ENCODE measurements at places on chromosomes 11 and 22.

DNA sequence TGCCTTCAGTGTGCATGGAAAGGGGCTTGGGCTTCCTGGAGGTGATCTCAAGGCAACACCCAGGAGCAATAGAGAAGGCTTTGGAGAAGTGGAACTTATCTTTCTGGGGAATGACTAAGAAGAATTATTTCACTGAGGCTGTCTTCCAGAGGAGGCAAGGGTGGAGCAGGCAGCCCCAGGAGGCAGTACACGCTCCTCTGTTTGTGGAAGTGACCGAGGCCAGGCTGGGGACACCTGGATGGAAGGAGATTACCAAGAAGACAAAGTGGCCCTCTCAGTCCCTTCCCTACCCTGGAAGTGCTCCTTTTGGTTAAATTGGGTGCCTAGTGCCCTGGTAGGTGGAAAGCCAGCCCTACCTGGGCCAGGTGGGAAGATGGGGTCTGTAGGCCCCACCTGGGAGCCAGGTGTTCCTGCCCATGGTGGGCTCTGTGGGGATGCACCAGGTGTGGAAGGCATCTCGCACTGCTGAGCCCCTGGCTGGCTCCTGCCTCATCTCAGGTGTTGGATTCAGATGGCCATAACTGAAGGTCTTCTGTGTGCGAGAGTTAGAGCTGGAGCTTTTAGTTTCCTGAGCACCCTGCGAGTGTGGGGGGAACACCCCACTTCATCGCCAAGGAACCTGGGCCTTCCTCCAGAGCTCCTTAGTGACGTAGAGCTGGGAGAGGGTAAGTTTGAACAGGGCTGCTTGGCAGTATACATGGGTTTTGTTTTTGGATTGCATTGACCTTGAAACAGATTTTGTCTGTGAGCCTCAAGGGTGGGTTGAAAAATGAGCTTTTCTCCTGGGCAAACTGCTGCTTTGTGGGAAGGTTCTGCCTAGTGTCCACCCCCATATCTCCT, 46.1 kb downstream of the MICAL2 start:
- no peak for DNase-seq

DNA sequence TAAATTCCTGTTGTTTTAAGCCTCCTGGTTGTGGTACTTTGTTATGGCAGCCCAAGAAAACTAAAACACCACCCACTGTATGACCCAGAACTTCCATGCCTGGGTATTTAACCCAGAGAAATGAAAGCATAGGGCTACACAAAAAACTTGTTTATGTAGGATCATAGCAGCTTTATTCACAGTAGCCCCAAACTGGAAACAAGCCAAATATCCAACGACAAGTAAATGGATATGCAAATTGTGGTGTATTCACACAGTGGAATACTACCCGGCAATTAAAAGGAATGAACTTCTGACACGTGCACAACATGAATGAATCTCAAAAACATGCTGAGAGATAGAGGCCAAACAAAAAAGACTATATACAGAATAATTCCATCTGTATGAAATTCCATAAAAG, 62.2 kb upstream of the NAV2 start:
- DNase-seq, result no peak

- DNase-seq, result no peak
Observed at GRCh38 chr11:126329644-126330211, 25.8 kb upstream of the ST3GAL4 start.

DNA sequence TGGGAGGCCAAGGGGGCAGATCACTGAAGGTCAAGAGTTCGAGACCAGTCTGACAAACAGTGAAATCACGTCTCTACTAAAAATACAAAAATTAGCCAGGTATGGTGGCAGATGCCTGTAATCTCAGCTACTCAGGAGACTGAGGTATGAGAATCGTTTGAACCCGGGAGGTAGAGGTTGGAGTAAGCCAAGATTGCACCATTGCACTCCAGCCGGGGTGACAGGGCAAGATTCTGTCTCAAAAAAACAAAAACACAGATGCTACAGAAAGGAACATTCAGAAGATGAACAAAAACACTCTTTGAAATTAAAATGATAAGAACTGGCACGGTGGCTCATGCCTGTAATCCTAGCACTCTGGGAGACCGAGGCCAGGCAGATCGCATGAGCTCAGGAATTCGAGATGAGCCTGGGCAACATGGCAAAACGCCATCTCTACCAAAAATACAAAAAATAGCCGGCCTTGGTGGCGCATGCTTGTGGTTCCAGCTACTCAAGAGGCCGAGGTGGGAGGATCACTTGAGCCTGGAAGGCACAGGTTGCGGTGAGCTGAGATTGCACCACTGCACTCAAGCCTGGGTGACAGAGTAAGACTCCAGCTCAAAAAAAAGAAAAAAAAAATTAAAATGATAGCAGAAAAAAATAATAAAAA, 8.5 kb downstream of the RAB6A start:
- DNase-seq, result no peak

- DNase-seq, result peak; percentile 26
Observed at GRCh38 chr22:38172832-38173640, 8.6 kb downstream of the PLA2G6 start.

DNA sequence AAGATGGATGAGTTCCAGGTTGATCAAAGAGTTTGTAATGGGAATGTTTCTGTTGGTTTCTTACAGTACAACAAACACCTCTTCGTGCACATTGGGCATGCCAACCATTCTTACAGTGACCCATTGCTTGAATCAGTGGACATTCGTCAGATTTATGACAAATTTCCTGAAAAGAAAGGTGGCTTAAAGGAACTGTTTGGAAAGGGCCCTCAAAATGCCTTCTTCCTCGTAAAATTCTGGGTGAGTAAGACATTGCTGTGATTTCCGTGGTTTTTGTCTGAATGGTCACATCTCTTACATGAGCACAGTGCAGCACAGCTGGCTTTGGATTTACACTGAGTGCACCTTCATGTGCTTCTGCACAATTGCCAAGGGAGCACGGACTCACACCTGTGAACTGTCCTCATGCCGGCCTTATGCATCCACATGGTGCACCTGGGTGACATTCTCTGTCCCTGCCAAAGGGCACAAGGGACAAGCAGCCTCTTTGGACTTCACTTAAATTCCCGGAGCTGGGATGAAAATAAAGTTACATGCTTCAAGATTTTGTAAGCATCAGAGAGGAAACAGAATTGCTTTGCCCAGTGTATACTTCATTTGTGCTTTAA, 107.1 kb upstream of the RASSF10 start:
- no peak for DNase-seq

DNA sequence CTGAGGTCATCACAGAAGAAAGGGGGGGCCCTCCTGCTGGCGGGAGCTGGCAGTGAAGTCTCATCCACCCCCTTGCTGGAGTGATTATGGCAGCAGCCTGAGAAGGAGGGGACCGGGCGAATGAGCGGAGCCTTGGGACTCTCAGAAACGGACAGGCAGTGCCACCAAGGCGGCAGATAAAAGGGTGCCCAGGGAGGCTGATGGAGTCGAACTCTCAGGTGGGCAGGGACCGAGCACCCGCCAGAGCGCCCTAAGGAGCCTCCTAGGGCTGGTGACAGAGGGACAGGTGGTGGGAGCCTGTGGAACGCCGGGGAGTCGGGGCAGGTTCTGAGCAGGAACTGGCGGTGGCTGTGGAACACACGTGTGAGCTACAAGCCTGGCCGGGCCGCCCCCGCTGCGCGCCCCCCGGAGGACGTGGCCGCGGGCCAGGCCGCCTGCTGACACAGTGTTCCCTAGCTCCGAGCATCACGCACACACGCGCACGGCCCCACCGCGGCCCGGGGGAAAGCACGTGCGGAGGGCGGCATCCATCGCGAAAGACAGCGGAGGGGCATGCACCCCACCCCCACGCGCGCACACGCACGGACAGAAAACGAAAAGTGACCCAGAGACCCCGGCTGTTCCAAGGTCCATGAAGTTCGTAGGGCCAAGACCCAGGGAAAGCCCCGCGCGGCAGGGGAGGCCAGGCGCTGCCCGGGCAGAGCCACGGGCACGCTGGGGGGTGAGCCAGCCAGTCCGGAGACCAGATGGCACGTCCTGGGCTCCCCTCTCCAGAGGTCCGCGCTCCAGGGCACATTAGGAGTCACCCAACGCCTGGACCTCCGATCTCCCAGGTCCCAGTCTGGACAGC, 1.0 kb downstream of the VWCE start:
- DNase-seq, result peak; percentile 45

- DNase-seq, result no peak
Observed at GRCh38 chr11:117498791-117499190, 171.1 kb downstream of the CEP164 start.

GRCh38 chr11:94560834-94561233, 6.3 kb upstream of the PIWIL4 start:
- no peak for DNase-seq

DNA sequence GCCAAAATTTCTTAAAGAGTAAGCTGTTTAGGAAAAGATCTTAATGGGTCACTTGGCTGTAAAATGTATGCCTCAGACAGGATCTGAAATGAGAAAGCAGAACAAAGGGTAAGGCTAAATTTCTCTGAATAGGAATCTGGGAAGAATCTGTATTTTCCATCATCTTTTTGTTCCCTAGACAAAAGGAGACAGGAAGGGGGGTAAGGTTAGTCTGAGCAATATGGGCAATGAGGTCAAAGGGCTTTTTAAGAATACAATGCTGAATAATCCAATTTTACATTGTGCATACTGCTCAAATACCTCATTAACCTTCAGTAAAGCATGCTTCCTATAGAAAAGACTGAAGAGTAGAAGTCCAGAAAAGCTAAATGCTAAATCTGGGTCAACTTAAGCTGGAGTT, 34.6 kb downstream of the CLDN25 start:
- no peak for DNase-seq

GRCh38 chr11:33160136-33160535, 1.1 kb downstream of the CSTF3 start:
- no peak for DNase-seq

GRCh38 chr22:20420157-20420842, 17.3 kb downstream of the SCARF2 start:
- no peak for DNase-seq

DNA sequence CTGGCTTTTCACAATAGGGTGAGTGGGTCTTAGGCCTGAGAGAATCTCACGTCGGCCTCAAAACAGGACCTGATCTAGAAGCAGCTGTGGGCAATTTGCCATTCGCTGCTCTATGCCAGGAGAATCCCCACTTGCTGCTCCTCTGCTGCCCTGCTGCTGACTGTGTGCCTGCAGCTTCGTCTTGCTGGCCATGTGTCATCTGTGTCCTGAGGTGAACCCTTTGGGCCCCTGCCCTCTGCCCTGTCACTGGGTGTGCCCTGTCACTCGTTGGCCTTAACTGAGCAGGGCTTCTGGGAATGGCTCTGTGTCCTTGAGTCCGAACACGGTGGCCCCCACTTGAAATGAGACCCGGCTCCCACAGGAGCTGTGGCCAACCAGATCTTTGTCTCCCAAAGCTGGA, 6.2 kb downstream of the NAA40 start:
- DNase-seq, result no peak

DNA sequence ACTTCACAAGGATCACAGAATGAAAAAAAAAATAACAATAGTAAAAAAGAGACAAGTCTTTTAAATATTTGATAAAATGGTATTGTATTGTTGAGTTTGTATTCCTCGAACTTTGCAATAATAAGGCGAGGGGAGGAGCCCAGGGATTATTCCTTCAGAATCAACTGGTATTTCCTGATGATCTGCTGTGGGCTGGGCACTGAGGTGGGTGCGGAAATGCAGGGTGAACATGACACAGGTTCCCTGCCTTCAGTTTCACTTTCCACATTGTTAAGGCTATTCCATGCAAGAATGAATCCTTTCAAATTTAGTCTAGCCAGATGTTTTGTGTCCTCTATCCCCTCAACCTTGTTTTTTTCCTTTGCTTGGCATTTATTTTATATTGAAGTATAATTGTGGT, 2.1 kb upstream of the EIF3M start:
- DNase-seq, result no peak

GRCh38 chr11:110026858-110027626, 66.2 kb upstream of the ZC3H12C start:
- DNase-seq, result no peak

- no peak for DNase-seq
Observed at GRCh38 chr11:64069401-64070313, 33.9 kb downstream of the FLRT1 start.

- DNase-seq, result no peak
Observed at GRCh38 chr11:118917481-118918127, 8.1 kb downstream of the BCL9L start.

GRCh38 chr22:32686354-32686753, 115.2 kb upstream of the TIMP3 start:
- DNase-seq, result no peak

- no peak for DNase-seq
Observed at GRCh38 chr11:26134481-26135355, 197.2 kb upstream of the ANO3 start.

DNA sequence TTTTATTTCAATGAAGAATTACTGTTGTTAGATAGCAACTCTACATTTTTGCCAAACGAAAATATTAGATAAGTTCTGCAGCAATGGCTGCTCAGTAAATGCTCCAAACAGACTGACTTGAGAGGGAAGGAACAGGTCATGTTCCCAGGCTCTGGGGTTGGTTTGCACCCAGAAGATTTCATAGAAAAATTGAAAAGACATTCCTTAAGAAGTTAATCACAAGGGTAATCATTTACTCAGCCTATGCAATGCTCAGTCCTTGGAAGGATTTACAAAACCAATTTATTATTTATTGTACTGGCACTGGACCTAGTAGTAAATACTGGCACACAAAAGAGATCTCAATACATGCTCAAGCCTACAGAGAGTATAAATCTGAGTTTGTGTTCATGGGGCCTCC, 179.1 kb upstream of the MTNR1B start:
- no peak for DNase-seq

- no peak for DNase-seq
Observed at GRCh38 chr22:25666308-25666707, 75.7 kb upstream of the MYO18B start.

DNA sequence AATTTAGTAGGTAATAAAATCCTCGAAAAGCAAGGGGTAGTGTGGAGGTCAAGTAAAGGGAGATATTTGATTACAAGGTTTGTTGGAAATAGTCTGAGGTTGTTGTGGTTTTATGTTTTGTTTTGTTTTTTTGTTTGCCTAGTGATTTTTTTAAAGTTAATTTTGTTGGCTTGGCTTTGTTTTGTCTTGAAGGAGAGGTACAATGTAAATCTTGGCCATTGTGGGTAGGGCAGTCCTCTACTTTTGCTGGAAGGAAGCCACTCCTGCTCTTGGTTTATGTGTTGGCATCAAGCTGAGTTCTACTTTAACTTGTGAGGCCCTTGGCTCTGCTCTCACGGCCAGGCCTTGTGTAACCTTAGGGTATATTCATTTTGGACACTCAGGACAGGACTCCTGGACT, 3.2 kb downstream of the AMOTL1 start:
- DNase-seq, result no peak

DNA sequence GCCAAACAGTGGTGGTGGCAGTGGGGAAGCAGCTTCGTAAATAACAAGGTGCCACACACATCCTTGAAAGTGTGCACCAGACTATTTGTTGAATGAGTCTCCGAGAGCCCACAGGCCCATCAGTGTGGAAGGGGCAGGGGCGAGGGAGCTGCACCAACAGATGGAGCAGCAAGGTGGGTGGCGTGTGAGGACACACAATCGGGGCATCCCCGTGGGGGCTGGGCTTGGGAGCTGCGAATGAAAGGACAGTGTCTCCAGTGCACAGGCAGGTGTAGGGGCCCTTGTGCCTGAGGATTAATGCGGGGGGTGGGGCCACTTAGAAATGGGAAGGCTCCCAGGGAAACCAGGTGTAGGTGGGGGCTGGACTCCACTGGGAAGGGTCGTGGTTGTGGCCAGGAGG, 2.8 kb downstream of the NRXN2 start:
- DNase-seq, result no peak

- no peak for DNase-seq
Observed at GRCh38 chr11:126598344-126599216, 243.1 kb downstream of the ST3GAL4 start.

- DNase-seq, result no peak
Observed at GRCh38 chr11:10920205-10920604, 62.4 kb upstream of the ZBED5 start.

- DNase-seq, result peak; percentile 68
Observed at GRCh38 chr22:30262917-30263741, 3.5 kb downstream of the OSM start.
